WTC11 (cell line): ENCODE measurements at places on chromosomes 16 and 17. TPM values are rescaled to one million over a fixed set of nuclear protein-coding genes. Genes with fewer than 3 reads are reported as not detected.

KATNIP gene
- total RNA-seq: 17.2 to 23.0 TPM (median 17.5 TPM) in 3 replicates

MT1M gene
- total RNA-seq: 4.5 to 4.8 TPM (median 4.7 TPM) in 3 replicates

PPP1R27 gene
- not detected in 3 replicates for total RNA-seq

KRT20 gene
- total RNA-seq: 0.21 to 0.42 TPM (median 0.30 TPM) in 3 replicates

RNU2-1 gene
- total RNA-seq: 5,207 to 6,122 TPM (median 5,885 TPM) in 3 replicates

HES7 gene
- 3.1 to 3.9 TPM (median 3.7 TPM) in 3 replicates for total RNA-seq

GRCh38 chr17:34519282-34519681 is 60.1 kb upstream of the TMEM132E start:
- H3K27ac ChIP-seq: no peak overlapping the region
- no peaks in the 10 kb centered on the region; the same call in 1 of the 2 replicates for H3K27me3 ChIP-seq
- H3K36me3 ChIP-seq: no peaks in the 10 kb centered on the region

- H3K4me1 ChIP-seq: peaks cover 39% of the 10 kb centered on the region
- DNase-seq: no peak
- H3K4me3 ChIP-seq: no peak overlapping the region
These were observed 194.2 kb upstream of the TBX2 start for GRCh38 chr17:61205401-61205800.

- H3K36me3 ChIP-seq: peaks cover 4% of the 10 kb centered on the region; the same call in 1 of the 2 replicates
- DNase-seq: peak; percentile 79
- peaks cover 15% of the 10 kb centered on the region for H3K4me1 ChIP-seq
These were observed 175.3 kb downstream of the UTP18 start for GRCh38 chr17:51435641-51436091.

DNA sequence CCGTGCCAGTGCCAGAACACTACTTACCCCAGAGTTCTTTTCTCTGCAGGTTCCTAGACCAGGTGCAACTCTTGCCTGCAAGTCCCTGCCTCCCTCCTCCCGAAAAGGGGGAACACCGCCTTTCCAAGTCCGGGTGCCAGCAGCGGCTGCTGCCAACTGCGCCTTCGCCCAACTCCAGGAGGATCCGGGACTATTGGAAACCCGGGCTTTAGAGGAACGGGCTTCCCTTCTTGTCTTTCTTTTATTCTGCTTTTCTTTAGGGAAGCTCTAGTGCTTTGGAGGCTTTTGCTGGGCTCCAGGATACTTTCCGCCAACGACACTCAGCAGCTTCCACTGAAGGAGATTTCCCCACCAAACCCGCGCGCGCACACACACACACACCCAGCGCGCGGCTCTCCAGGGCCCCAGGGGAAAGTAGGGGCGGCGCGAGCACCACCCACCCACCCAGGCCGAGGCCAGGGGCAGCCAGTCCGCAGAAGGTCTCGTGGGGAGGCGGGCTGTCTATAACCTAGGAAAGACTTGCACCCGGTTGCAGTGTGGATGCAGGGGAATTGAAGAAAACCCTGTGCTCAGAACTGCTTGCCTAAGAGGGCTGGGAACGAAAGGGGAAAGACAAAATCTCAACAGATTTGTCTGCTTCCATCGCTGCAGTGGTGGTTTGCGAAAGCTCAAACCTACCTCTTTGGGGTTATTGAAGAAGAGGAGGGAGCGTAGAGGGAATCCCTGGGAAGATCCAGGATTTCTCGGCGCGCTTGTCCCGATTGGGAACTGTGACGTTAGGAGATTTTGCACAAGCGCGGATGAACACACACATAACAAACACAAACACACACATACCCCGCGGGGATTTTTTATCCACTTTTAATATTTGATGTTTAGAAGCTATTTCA is 977 bp upstream of the CA10 start:
- H3K27me3 ChIP-seq: peaks cover 59% of the 10 kb centered on the region
- peak overlapping the region; percentile 66 for H3K4me3 ChIP-seq
- peaks cover 21% of the 10 kb centered on the region for H3K36me3 ChIP-seq
- H3K4me1 ChIP-seq: peaks cover 9% of the 10 kb centered on the region; the same call in 1 of the 2 replicates
- no peak for DNase-seq
- no peak overlapping the region for H3K27ac ChIP-seq

- peaks cover 27% of the 10 kb centered on the region for H3K36me3 ChIP-seq
- H3K4me1 ChIP-seq: no peaks in the 10 kb centered on the region
- no peaks in the 10 kb centered on the region for H3K27me3 ChIP-seq
- H3K27ac ChIP-seq: peak overlapping the region; percentile 86
- no peak for DNase-seq
- H3K4me3 ChIP-seq: no peak overlapping the region
These were observed 58.8 kb downstream of the AP2B1 start for GRCh38 chr17:35645923-35646322.
